SJCRH30 (cell line): ENCODE measurements at places on chromosomes 5 and 9. TPM values are rescaled to one million over a fixed set of nuclear protein-coding genes. Genes with fewer than 3 reads are reported as not detected.

The NOTCH1 gene
- 25.8 and 28.5 TPM in 2 replicates for total RNA-seq

DNA sequence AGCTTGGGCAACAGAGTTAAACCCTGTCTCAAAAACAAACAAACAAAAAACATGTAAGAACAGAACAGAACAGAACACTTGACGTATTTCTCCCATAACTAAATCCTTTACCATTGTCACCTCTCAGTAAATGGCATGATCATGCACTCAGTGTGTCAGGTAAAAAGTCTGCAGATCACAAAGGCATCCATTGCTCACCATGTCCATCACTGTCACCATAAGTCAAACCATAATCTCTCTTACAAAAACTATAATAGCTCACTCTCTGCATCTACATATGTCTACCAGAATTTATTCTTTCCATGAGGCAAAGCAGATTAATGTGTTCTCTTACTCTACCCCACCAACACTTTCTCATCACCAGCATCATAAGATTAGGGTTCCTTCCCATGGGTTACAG, 387.5 kb downstream of the CDH12 start:
- DNase-seq = no peak

DNA sequence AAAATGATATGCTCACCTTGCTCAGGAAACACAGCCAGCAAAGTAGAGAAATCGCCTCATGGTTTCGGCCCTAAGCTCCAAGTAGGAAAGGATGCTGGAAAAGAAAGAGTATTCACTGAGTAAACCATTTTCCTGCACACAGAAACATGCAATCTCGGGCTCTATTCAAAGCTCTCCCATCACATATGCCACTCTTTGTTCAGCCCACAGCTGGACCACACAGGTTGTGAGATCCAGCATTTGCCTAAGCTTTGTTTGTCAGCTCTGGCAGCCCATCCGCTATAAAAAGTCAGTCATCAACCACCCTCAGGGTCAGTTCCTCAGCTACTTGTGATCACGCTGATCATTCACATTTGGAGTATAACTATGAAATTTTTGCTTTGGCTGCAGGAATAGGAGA, 96.5 kb upstream of the SMARCA2 start:
- DNase-seq = peak; percentile 29

- DNase-seq = peak; percentile 1
Measured at GRCh38 chr9:23117616-23118015, 671.0 kb downstream of the DMRTA1 start.

DNA sequence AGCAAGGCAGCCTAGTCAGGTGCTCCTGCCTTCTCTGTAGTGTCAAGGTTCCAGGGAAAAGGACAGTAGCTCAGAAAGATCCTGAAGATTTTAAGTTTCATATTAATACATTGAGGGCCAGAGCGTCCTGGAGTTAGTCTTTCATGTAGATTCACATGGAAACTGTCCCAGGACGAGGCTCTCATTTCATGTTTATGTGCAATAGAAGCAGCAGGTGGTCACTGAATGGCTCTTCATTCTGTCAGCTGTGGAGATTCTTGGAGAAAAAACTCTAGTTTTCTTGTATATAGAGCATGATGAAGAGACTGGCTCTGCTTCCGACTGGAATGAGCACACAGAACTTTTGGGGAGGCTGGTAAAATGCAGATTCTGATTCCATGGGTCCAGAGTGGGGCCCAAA, 54.3 kb downstream of the MEGF10 start:
- DNase-seq = no peak

GRCh38 chr5:65061974-65062353, 293.2 kb downstream of the CWC27 start:
- no peak for DNase-seq

DNA sequence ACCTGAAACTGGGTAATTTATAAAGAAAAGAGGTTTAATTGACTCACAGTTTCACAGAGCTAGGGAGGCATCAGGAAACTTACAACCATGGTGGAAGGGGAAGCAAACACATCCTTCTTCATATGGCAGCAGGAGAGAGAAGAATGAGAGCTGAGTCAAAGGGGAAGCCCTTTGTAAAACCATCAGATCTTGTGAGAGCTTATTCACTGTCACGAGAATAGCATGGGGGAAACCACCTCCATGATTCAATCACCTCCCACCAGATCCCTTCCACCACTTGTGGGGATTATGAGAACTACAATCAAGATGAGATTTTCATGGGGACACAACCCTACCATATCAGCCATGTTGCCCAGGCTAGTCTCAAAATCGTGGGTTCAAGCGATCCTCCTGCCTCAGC, 143.4 kb downstream of the FGF18 start:
- DNase-seq = no peak

The LECT2 gene
- not detected in 2 replicates for total RNA-seq

DNA sequence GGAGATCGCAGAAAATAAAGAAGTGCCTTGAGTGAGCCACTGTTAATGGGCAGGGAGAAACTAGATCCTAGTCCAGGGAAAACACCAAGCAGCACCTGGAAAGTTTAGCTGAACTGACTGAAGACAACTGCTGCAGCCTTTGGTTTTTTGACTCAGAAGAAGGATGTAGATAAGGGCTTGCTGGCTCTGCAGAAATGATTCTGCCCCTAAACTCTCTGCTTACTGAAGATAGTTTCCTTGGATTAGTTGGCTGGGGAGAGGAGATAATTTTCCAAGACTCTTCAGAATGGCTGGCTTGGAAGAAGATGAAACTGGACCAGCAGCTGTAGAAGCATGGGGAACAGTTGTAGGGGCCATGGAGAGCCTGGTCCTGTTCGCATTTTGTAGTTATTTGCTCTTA, 471.8 kb downstream of the KDM4C start:
- no peak for DNase-seq

The ISL1 gene
- total RNA-seq = 2.5 and 2.8 TPM in 2 replicates

DNA sequence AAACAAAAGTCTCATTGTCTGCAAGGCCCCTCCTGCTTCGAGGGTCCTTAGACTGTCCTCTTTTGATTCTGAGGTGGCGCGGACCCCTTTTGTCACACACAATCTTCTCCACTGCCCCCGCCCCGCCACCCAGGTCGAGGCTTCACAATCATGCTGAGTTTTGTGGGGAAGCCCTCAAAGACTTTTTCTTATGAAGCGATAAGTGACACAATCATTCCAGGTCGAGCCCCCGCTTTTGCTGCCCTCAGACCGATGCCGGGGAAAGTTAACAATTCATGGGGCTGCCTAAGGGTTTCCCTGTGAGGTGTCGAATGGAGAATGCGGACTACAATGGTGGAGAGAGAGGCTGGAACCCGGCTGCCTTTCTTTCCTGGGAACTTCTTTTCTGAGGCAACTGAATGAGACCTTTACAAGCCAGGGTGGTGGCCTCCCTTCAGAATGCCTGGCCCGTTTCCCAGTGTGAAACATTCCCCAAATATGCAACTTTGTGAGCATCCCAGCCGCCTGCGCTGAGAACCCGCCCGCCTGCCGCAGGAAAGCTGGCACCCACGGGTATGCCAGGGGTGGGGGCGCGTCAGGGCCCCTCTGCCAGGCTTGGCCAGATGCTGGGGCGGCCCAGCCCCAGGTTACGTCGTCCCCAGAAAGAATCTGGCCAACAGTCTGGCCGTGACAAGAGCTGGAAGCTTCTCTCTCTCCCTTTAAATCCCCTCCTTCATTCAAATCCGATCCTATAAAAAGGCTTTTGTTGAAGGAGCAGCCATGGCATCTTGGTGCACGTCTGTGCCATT, 71.9 kb downstream of the MAP1B start:
- peak; percentile 15 for DNase-seq

- DNase-seq = no peak
Measured at GRCh38 chr9:91783411-91783810, 166.6 kb downstream of the ROR2 start.

The FIBCD1 gene
- 2.8 TPM in 1 of 2 replicates, not detected in the other for total RNA-seq

- no peak for DNase-seq
Measured at GRCh38 chr5:113125371-113125770, 148.8 kb downstream of the DCP2 start.

- peak; percentile 64 for DNase-seq
Measured at GRCh38 chr9:133347515-133347984, 381 bp downstream of the MED22 start.

DNA sequence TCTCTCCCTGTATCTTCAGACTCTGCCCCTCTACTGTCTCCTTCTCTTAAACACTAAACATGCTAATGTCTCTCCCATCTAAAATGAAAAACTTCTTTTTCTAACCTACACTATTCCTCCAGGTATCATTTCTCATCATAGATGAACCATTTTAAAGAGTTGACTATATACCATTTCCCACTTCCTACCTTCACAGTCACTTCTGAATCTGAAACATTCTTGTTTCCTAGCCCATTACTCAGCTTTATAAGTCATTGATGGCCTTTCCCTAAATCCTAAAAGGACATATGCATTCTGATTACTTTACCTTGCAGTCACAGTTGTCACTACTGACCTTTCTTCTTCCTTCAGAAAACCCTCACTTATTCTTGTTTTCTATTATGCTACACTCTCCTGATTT, 118.2 kb downstream of the SSBP2 start:
- DNase-seq = no peak

DNA sequence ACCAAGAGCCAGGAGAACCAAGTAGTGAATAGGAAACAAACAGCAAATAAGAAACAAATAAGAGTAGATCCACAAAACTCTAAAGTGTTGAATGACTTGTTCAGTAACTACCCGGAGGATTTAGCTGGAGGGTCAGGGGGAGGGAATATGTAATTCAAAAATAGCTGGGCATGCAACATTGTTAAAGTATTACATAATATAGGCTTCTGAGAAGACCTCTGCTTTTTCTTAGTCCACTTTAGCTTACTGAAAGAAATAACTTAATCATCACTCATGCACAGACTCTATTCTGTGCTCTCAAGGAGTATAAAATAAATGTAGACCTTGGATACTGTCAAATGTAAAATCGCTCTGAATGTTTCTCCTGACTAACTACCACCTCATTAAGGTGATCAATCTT, 183.2 kb upstream of the POU5F2 start:
- no peak for DNase-seq

GRCh38 chr9:100071271-100071670, 27.5 kb downstream of the ERP44 start:
- no peak for DNase-seq

- no peak for DNase-seq
Measured at GRCh38 chr5:154701181-154701580, 54.0 kb upstream of the LARP1 start.
